ENCODE measurements at places on chromosomes 3 and 15.

DNA sequence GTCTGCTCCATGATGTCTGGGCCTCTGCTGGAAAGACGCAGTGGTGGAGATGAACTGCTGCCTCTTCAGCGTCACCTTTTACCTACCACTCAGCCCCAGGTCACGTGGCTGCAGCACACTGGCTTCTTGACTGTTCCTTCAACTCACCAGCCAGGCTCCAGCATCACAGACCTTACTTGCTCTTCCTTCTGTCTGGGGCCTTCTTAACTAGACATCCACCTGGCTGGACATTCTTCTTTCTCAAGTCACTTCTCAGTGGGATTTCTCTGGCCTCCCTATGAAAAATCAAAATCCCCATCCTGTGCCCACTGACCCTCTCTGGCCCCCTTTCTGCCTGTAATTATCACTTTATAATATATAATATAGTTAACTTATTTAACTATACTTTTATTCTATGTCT is 29.7 kb upstream of the NSMCE3 start:
- DNase-seq = no peak

GRCh38 chr15:84685304-84685703 is 27.3 kb upstream of the NMB start:
- no peak for DNase-seq

GRCh38 chr3:119211193-119211592 is 29.5 kb downstream of the B4GALT4 start:
- DNase-seq = no peak

- no peak for DNase-seq
Measured at GRCh38 chr3:42495393-42495792, 7.0 kb upstream of the VIPR1 start.

DNA sequence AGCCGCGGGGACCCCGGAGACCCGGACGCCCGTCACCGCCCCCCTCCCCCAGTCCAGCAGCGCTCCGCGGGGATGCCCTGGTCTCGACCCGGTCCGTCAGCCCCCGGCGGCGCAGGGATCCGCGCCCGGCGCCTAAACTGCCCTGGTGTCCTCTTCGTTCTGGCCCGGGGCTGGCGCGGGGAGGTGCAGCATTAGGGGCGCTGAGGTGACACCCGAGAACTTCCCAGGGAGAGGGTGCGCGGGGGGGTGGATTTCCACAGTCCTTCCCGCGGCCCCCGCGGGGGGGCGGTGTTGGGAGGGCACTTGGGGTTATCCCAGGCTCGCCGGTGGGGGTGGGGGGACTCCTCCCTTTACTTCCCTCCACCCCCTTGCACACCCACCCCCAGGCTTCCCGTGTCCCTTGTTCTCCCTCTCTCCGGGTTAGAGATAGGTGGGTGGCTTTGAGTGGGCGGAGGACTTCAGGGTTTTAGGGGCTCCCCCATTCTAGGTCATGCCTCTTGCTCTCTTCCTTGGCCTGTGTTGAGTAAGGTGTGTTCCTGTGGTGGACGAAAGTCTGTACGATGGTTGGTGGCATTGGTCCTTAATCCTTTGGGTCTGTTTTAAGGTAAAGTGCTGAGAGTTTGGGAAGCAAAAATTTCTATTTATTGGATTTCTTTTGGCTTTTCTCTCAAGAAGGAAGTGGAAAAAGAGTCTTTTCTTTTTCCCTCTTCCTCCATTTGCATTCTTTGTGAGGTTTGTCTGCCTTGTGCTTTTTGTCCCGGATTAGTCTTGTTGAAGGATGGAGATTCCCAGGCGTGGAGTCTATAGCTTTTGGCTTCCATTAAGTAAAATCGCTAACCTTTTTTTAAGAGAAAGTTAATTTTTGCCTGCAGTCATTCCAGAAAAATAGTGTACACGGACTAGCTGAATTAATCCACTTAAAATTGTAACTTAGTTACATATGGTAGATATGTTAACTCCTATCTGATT is 811 bp downstream of the SKIL start:
- peak; percentile 31 for DNase-seq

DNA sequence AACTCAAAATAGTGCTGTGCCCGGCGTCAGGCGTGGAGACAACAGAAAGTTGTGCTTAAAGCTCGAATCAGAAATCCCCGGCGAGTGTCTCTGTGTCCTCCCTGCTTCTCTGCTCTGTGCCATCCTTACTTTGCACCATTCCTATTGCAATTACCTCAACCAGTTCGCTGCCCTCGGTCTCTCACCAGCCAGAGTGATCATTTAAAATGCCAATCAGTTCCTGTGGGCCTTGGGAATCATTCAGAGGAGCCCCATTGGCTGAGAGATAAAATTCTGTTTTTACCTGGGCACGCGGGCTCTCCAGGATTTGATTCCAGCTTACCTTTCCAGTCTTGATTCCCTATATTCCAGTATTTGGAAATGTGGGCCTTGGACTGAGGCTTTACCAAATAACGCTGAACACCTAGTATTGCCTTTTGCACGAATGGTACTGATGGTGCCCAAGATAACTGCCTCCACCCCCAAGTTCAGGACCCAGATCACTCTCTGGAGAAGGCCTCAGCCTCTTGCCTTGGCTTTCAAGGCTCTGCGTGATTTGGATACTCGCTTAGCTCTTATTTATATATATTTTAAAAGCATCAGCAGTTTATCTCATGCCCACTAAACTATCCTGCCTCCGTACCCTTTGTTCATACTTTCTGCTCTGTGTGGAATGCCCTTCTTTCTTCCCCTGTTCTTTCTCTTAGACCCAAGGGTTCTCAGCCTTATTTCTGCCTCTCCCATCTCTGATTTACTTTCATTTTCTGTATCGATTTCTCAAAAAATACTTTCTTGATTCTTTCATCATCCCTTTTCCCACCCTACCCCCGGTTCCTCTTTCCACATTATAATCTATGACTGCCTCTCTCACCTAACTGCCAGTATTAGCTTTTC is 863 bp downstream of the PSMA4 start:
- DNase-seq = peak; percentile 64

GRCh38 chr15:45734260-45734711 is 99.5 kb downstream of the SQOR start:
- no peak for DNase-seq

GRCh38 chr15:70474471-70475406 is 288.6 kb downstream of the UACA start:
- peak; percentile 92 for DNase-seq

DNA sequence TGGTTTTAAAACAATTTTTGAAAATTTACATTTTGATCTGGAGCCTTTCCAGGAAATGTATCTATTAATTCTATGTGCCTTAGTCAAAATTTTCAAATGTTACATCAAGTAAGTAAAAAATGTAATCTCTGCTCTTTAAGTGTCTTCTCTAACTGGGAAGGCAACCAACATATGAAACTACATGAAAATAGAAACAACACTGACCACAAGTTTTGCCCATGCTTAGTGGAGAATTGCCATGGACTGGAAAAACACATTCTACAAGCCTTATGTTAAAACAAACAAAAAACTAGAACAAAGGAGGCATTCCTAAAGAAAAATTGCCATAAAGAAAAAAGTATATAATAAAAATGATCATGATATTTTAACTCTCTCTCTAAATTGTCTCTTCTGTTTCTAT is 75.9 kb upstream of the SPRED1 start:
- no peak for DNase-seq

GRCh38 chr3:10272977-10273376 is 19.8 kb downstream of the GHRL start:
- DNase-seq = no peak

GRCh38 chr3:119356646-119357045 is 62.5 kb downstream of the ARHGAP31 start:
- DNase-seq = no peak

DNA sequence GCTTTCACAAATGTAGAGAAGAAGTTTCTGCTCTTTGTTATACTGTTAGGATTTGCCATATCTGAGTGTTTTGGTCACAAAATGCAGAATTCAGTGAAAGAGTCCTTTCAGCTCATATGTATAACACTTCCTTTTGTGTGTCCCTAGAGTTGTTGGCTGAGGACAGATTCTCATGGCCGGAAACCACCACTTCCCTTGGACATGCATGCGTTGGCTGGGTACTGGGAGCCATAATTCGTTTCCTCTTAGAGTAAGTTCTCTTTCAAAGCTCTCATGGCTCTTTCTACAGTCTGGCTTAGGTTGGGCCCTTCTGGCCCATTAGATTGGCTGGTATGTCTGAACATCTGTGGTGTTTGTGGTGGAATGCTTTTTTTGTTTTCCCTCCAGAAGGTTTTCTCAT is 298.5 kb downstream of the DIPK2A start:
- DNase-seq = no peak

GRCh38 chr3:37229740-37230139 is 55.4 kb upstream of the LRRFIP2 start:
- no peak for DNase-seq

DNA sequence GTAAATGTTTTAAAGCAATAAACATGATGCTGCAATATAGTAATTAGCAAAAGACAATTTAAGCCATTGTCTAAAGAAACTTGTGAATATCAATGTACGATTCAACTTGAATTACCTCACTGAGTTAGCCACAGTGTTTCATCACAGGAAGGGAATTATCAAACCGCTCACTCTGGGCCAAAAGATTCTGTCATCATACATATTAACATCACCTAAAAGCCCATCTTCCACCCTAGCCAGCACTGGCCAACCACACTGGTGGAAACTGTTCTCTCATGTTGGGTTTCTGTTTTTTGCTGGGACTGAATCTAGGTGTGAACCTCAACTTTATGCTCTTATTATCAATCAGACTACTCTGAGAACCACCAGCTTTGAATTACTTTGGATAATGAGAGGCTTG is 497.7 kb upstream of the THBS1 start:
- no peak for DNase-seq

- no peak for DNase-seq
Measured at GRCh38 chr15:75578173-75578947, 755 bp downstream of the PTPN9 start.

- no peak for DNase-seq
Measured at GRCh38 chr15:52146261-52146660, 33.7 kb upstream of the BCL2L10 start.

DNA sequence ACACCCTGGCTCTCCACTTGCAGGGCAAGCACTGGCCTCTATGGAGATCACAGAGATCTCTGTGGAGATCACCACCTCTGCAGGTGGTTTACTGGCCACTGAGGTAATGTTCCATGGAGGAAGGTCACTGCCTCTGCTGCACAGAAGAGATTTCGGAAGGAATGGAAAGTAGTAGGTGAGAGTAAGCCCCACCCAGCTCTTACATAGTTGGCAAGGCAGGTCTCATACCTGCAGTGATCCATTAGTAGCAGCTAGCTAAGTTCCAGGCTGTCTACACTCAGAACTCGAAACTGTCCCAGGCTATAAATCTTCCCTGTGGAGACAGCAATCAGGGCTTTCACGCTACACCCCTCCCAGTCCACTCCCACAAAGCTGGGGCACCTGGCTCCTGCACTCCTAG is 194.3 kb upstream of the MANF start:
- no peak for DNase-seq

DNA sequence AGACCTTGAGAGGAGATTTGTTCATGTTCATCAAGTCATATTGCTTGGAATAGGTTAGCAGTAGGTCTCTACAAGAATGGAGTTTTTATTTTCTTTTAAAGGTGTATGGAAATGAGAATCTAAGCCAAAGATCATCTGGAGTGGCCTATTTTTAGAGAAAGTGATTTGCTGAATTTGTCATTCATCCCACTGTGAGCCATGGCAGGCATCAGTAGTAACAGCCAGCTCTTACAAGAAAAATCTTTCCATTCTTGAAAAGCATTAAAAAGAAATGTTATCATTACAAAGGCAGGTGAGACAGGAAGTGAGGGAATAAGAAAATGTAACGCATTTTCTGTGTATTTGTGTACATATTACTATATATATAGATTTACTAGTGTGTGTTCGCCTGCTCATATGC is 29.6 kb downstream of the STAC start:
- DNase-seq = no peak

GRCh38 chr3:88030210-88030609 is 28.6 kb downstream of the CGGBP1 start:
- no peak for DNase-seq

DNA sequence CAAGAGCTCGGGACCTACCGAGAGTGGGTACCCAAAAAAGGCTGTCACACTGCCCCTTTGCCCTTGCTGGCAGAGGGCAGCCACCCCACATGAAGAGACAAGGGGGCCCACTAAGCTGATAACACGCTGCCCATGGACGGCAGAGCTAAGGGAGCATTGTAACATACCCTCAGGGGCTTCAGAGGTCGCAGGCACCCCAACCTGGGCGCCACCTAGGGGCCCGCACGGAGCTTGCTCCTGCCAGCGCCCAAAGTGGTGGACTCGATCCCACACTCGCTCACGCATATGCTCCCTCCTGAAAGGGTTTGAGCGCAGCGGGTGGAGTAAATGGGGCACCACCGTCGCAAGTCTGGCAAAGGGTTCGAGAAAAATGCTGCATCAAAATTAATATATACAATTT is 975.4 kb downstream of the ZPLD1 start:
- DNase-seq = no peak

DNA sequence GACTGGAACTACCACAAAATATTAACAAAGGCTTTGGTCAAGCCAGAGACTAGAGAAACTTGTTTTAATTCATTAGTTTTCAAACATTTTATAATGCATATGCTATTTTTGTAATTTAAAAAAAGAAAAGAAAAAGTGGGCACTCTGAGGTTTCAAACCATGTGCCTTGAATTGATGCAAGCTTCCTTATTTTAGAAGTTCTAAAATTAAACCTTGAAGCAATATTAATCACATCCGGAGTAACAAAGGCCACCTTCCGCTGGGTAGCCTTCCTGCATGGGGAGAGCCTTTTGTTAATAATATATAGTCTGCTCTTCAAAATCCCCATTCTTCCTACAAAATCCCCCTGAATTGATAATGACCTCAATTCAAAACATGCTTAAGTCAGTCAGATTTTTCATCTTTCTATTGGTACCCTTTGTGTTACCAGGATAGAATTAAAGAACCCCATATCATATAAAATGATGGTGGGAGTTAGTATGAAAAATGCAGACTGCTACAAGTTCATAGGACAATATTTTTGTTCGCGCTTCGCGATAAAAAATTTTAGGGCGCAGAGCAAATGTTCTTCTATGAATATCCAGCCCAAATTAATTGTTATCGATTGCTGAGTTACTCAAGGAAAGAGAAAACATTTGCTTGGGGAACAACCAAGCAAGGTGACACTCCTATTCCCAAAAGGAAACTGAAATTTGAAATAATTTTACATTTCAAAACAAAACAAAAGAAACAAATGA is 30.6 kb downstream of the LDHAL6B start:
- DNase-seq = no peak

All from NCI-H1092 treated with DMSO at 0.1 percent for 48 hours (cell line).